ENCODE measurements at places on chromosomes 2 and 18.

- DNase-seq = no peak
Observed at GRCh38 chr18:51107082-51107481, 77.1 kb downstream of the SMAD4 start.

DNA sequence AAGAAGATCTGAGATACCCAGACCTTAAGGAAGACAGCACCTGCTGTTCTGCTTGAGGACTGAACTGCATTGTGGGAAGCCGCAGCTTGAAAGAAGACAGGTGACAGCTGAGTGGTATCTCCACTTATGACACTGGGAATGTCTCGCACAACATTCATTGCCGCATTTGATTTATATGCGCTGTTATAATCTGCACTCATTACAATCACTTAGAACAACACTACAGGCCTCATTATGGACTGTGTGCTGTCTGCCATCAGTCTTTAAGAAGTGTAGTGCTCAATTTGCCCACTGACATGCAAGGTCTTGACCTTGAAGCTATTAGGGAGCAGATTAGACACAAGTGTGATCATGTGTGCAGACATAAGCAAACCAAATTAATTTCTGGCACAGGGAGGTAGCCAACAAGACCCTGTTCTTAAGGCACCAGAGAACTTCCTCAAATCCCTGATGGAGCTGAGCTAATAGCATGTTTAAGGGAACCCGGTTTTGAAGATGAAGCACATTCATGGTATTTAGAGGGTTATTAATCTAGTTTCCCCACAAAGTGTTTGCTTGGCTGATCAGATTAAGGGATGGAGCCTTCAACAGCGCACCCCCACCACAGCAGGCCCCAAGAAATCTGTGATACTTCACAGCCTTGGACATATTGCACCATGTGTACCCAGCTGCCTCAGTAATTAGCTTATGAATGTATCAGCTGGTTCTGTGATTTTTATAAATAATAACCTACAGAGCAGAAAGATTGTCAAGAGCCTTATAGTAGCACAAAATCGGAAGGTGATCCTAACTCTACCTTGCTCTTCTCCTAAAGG lies 146.8 kb downstream of the SATB2 start:
- DNase-seq = no peak

DNA sequence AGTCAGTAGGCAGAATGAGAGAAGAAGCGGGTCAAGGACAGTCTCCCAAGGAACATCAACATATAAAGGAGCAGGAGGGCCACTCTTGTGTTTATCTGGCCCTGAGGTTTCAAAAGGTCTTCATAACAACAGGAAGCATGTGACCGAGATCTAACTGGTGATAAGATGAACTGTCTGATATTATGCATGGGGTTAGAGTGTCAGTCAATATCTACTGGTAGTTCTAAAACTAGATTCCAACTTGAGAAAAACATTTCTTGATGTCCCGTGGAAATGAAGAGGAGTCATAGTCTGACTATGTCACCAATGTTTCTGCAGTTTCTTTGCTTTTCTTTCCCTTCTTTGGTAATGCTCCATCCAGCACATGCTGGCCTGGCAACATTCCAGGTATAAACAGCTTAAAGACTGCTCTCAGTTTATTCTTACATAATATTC lies 77.5 kb upstream of the ITPRID2 start:
- DNase-seq = no peak

DNA sequence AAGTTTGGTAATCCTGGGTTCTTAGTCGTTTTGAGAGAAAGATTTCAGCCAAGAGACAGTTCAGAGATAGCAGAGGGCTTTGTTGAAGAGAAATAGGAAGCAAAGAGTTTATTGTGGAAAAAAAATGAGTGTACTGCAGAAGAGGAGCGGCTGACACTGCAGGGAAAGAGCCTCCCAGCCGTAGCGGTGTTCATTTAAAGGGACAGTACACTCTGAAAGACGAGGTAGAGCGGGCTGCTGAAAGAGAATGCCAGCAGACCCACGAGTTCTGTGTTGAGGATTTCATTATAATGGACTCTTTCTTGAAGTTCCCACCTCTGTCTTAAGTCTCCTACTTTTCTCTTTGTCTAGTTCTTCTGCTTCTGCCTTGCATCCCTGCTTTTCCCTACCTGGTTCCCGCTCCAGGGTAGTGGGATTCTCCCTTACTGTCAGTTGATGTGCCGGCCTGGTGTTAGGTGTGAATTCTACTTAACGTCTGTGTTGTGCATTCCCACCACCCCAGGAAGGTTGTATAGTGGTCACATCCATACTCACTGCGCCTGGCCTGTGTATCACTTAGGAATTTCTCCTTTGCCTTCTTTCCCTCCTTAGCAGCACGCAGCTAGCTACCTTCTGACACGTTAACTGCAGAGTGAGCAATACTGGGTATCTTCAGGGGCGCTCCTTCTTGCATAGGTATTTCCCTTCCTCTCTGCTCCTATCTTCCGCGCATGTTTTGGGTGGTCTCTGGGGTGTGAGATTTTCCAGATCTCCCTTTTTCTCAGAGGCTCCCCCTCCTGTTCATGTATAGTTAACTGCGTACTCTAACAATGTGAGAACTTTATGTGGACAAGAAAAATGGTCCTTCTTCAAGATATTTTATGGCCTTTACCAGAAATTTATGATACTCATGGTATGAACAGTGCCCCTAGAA lies 164.5 kb downstream of the PTH2R start:
- no peak for DNase-seq

DNA sequence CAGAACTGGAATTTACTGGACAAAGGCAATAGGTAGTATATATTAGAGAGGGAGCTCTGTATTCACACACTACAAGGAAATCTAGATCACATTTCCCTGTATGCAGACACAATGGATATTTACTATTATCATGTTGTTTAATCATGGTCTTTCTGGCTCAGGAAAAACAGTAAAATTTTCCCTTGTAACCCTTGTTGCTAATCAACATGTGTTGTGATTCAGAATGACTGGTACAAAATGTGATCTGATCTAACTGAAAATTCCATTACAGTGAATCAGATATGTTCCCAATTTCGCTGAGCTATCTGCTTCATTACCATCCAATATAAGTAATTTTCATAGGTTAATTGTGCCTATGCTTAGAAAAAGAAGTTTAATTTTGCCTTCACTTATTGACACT lies 1109.7 kb downstream of the LRP1B start:
- DNase-seq = no peak

- no peak for DNase-seq
Observed at GRCh38 chr2:10806543-10806942, 6.0 kb downstream of the PDIA6 start.

DNA sequence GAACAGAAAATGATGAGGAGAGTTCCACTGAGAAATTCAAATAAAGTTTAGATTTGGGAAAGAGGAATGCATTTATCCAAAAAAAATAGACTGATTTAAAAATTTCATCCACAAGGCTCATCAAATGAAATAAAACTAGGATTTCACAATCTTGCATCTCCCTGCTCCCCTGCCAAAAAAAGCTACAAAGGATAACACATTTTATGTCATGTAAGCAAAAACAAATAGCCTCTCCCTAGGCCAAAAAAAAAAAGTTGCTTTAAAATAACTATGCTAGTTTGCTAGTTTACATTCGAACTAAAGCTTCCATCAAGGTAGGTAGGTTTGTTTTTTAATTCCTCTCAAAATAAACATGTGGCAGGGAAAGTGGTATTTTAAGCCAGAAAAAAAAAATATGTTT lies 465.5 kb upstream of the ID2 start:
- DNase-seq = no peak

DNA sequence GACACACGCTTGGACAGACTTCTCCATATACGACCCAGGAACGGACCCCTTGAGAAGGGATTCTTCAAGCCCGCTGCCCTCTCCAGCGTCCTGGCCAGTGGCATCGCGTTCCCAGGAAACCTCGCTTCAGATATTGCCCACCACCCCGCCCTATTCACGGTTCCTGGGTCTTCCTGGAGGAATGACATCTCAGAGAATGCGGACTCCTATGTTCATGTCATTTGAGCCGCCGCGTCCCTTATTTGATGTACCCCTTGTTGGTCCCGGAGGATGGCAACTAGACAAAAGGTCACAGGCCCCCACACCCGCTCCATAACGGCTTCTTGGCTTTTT lies 588 bp upstream of the CCDC93 start:
- DNase-seq = no peak

DNA sequence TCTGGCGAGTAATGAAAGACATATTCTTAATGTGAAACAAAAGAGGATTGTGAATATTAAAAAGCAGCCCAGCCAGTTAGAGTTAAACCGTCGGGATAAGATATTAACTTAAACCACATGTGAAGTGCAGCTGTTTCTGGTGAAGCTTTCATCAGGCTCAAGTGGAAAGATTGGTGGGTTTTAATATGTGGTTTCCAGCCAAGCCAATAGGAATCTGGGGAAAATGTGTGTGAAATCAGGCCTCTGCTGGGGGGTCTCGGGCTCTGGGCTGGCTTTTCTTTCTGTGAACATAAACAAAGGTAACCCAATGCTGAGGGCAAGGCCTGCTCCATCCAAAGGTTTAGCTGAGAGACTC lies 279.6 kb downstream of the SLC4A3 start:
- no peak for DNase-seq

DNA sequence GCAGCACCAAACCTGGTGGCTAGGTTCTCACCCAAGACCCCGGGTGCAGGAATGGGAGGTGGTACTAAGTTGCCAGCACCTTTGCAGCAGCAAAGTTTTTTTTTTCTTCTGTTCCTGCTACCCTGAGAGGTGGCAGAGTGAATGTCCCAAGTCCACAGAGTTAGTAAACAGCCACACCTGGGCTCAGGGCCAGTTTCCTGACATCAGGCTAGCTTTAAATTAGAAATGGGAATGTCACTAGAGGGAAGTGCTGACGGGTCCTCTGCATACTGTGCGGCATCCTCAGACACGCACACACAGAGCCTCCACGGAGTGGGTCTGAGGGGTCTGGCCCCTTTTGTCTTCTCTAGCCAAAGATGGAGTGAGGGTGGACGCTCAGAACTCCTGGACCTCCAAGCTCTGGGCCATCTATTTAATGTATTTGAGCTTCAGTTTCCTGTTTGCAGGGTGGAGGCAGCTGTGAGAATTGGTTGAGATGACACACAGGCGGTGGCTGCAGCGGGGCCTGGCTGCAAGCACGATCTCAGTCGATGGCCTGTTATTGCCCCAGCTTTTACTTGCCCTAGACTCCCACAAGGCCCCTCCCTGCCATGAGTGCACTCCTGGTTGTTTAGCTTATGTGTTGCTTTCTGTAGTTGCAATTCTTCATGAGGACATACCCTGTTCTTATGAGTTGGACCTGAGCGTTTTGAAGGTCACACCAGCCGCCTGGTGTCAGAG lies 751.4 kb upstream of the HS6ST1 start:
- DNase-seq = no peak

- DNase-seq = no peak
Observed at GRCh38 chr2:224778474-224778877, 62.3 kb upstream of the CCDC195 start.

GRCh38 chr2:38716185-38716584 lies 35.0 kb downstream of the SRSF7 start:
- DNase-seq = no peak

GRCh38 chr18:63365876-63366212 lies 1.2 kb downstream of the KDSR start:
- no peak for DNase-seq

Measured in cortex of kidney (tissue), 1 donor.